CD14-positive monocyte (primary cell): ENCODE measurements at places on chromosomes 1 and 21. TPM values are rescaled to one million over a fixed set of nuclear protein-coding genes. Genes with fewer than 3 reads are reported as not detected.
A peak's percentile ranks its signal among the peaks of the same experiment; 100 is the strongest.

The OSCP1 gene
- polyA plus RNA-seq = not detected

The GBP5 gene
- 16.9 TPM for polyA plus RNA-seq

The ERICH3 gene
- polyA plus RNA-seq = not detected

The FAAH gene
- polyA plus RNA-seq = 11.5 TPM

The IFI44L gene
- 9.3 and 17.4 TPM in 2 replicates for polyA plus RNA-seq

The MAP3K7CL gene
- polyA plus RNA-seq = 15.8 TPM

The CERS2 gene
- 200 TPM for polyA plus RNA-seq

The RHD gene
- not detected in 2 replicates for polyA plus RNA-seq

The LCE2C gene
- polyA plus RNA-seq = not detected

The OLIG1 gene
- polyA plus RNA-seq = 20.0 TPM

The FCER1G gene
- polyA plus RNA-seq = 2,686 TPM

The SPRR4 gene
- not detected for polyA plus RNA-seq

DNA sequence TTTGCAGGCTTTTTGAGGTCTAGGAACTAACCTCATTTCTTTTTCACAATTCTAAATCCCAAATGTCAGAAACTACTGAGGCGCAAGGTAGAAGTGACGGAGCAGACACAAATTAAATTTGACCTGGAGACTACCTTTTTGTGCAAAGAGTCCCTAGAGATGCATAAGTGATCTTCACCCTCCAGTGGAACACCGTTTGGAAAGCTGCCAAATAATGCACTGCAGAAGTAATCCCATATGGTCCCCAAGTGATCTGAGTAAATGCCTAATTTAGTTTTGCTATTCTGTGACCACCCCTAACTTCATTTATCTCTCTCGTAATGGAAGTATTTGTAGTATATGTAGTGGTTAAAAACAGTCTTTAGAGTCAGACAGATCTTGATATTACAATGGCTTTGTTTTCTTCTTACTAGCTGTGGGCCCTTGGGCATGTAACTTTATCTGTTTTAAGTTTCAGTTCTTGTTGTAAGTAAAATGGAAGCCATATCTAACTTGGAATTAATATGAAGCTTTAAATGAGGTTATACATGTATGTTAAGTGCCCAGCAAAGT is 70.4 kb upstream of the IPO9 start:
- DNase-seq = no peak
- no peak overlapping the region for H3K27ac ChIP-seq
- H3K4me3 ChIP-seq = no peak overlapping the region
- H3K4me1 ChIP-seq = no peaks in the 10 kb centered on the region

DNA sequence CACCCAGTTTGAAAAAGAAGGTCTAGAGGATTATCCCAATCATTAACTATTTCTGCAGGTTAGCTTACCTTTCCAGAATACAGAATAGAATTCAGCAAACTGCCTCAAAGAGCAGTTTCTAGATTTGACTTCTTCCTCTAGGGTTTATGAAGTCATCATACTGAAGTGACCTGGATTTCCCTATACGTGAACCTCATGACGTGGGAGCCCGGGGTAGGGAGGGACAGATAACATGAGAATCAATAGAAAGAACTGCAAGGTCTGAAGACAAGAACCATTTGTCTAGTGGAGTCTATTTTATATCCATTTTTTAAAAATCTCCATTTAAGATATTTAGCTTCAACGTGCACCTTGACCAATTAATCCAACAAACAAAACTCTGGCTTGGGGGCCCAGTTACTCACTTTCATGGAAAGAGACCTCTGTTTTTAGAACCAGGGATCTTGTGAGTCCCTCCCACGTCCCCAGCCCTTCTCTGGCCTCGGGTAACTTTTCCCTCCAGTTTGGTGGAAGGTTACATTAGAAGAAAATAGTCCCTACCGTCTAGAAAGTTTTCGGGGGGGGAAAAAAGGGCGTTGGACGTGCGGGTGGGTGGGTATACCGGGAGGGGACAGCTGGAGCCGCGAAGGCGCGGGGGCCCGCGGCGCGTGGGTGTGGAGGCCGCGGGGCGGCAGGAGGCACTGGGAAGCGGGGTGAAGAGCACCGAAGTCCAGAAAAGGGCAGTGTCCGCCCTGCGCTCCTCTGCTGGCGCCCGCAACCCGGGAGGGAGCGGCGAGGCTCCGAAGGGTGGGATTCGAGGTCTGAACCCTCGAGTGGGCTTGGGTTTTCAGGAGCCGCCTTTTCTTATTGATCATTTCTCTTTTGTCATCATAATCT is 13.8 kb upstream of the POGZ start:
- H3K27me3 ChIP-seq = no peaks in the 10 kb centered on the region
- peak; percentile 33 for DNase-seq
- peak overlapping the region; percentile 34 for H3K4me3 ChIP-seq
- peak overlapping the region; percentile 50 for H3K27ac ChIP-seq
- peaks cover 3% of the 10 kb centered on the region for H3K4me1 ChIP-seq

DNA sequence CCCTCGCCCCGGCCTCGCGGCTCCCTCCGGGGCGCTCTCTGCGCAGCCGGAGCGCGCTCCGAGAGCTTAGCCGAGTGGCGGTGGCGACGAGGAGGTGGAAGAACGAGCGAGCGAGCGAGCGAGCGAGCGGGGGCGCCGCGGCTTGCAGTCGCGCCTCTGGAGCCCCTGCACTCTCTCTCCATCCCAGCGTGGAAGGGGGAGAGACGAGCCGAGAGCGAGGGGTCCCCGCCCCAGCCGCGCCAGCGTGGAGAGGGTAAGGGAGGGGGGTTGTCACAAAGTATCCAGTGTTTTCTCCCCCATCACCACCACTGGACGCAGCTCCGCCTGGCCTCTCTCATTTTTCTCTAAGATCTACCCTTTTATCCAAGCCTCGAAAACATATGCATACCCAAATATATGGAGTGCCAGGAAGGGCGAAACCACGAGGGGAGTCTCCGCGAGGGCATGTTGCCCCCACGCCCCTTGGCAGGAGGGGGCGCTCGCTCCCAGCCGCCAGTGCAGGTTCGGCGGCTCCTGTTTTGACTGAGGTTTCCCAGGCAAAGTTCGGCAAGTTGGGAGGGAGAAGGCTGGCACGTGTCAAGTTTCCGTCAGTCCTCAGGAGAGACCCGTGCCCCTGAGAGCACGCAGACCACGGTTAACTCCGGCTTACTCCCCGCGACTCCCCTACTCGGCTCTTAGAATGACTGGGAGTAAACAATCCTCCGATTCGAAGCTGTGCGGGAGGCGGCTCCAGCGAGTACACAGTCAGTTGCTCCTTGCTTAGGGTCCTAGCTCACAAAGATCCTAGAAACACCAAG is 569 bp upstream of the DAB1 start:
- H3K27me3 ChIP-seq = peaks cover 43% of the 10 kb centered on the region
- H3K27ac ChIP-seq = no peak overlapping the region
- no peak for DNase-seq

DNA sequence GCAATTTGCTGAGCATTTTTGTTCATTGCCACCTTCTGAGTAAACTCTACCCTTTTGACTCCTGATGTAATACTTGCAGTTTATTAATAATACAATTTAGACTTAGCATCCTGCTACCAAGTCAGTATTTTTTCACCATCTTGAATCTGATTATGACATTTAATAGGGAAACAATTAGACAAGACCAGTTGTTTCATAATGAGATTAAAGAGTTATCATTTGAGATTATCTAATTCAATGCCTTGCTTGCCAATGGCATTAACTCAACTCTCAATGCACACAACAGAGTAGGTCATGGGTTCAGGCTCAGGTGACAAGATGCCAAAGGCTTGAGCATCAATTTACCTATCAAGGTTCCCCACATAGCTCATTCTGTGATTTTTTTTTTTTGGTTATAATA is 488.4 kb downstream of the DISC1 start:
- H3K4me3 ChIP-seq = no peak overlapping the region
- H3K27ac ChIP-seq = no peak overlapping the region
- no peaks in the 10 kb centered on the region for H3K36me3 ChIP-seq
- DNase-seq = no peak

GRCh38 chr1:162003830-162004215 is 19.8 kb downstream of the OLFML2B start:
- no peaks in the 10 kb centered on the region for H3K36me3 ChIP-seq
- peak; percentile 64 for DNase-seq
- peak overlapping the region; percentile 72 for H3K4me3 ChIP-seq
- H3K4me1 ChIP-seq = peaks cover 35% of the 10 kb centered on the region
- H3K27me3 ChIP-seq = no peaks in the 10 kb centered on the region

- H3K27ac ChIP-seq = no peak overlapping the region
- no peaks in the 10 kb centered on the region for H3K36me3 ChIP-seq
- no peak for DNase-seq
These were observed 231.9 kb downstream of the PTPRU start for GRCh38 chr1:29467989-29468900.

DNA sequence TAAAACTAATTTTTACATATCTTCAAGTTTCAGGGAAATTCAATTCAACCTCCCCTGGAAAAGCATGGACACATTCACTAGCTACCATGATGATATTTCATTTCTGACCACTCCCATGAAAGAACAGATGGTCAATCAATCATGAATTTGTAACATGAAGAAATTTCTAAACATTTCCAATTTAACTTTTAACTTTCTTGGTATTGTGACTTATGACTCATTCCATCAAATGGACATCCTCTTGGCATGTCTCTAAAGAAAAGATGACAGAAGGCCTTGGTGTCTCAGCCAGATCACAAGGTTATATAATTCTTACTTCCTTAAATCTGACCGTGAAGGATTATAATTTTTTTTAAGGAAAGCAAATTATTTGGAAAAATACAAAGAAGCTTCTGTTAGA is 10.5 kb upstream of the MCOLN3 start:
- H3K4me1 ChIP-seq = peaks cover 11% of the 10 kb centered on the region
- no peak overlapping the region for H3K4me3 ChIP-seq
- no peak overlapping the region for H3K27ac ChIP-seq
- H3K36me3 ChIP-seq = no peaks in the 10 kb centered on the region

- H3K4me1 ChIP-seq = peaks cover 3% of the 10 kb centered on the region
- no peak for DNase-seq
- no peak overlapping the region for H3K27ac ChIP-seq
- no peaks in the 10 kb centered on the region for H3K36me3 ChIP-seq
- no peak overlapping the region for H3K4me3 ChIP-seq
These were observed 10.6 kb upstream of the RALGPS2 start for GRCh38 chr1:178714453-178714852.

DNA sequence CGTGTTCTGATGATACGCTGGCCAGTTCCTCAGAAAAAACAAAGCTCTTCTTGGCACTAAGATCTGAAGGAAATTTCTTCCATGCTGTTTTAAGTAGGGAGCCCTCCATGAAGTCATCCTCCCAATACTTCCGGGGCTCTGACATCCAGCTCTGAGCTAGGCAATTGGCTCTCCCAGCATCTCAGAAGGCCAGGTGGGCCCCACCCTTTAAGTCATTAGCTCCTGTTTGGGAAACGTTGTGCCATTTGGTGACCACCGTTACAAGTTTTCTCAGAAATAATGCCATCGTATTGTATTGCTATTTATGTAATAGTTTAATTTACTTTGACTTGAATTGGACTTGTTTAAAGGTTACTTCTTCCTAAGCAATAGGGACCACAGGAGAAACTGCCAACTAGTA is 130.3 kb upstream of the EDN2 start:
- H3K4me3 ChIP-seq = no peak overlapping the region
- H3K27me3 ChIP-seq = no peaks in the 10 kb centered on the region
- H3K27ac ChIP-seq = no peak overlapping the region
- H3K4me1 ChIP-seq = peaks cover 18% of the 10 kb centered on the region

DNA sequence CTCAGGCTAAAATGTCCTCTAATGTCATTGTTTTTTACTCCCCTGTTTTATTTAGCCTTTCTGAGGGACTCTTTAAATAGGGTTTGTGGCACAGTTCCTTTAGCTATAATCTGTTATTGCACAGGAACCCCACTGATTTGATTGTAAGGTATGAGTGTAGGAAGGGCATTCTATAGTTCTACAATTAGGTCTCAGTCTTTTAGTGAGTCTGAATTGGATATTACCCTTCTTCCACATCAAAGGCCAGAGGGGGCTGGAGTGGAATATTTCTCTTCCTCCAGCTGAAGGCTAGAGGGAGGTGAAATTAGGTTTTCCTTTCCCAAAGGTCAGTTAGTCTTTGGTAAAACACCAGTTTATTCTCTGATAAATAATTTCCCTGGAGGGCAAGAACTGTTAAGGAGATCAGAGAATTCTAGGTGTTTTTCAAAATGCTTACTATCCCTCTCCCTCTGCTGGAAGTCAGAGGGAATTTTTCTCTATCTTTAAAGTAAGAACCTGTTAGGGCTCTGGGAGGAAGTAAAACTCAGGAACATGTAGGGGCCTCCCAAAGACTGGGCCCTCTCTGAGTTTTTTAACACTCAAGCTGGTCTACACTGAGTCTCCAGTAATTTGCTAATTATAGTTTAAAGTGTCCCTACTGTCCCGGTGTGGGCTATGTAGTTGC is 176.3 kb upstream of the ZNHIT6 start:
- no peak overlapping the region for H3K27ac ChIP-seq
- H3K4me3 ChIP-seq = no peak overlapping the region
- no peaks in the 10 kb centered on the region for H3K27me3 ChIP-seq
- H3K36me3 ChIP-seq = no peaks in the 10 kb centered on the region
- H3K4me1 ChIP-seq = no peaks in the 10 kb centered on the region
- no peak for DNase-seq

- H3K27ac ChIP-seq = no peak overlapping the region
- H3K4me1 ChIP-seq = peaks cover 18% of the 10 kb centered on the region
- H3K27me3 ChIP-seq = no peaks in the 10 kb centered on the region
- no peaks in the 10 kb centered on the region for H3K36me3 ChIP-seq
- H3K4me3 ChIP-seq = no peak overlapping the region
- no peak for DNase-seq
These were observed 32.5 kb upstream of the SARS1 start for GRCh38 chr1:109181085-109181806.

GRCh38 chr1:231278100-231278790 is 37.2 kb downstream of the GNPAT start:
- H3K27me3 ChIP-seq = no peaks in the 10 kb centered on the region
- no peak for DNase-seq
- no peak overlapping the region for H3K27ac ChIP-seq
- H3K4me3 ChIP-seq = no peak overlapping the region
- H3K36me3 ChIP-seq = peaks cover 42% of the 10 kb centered on the region

GRCh38 chr1:209808059-209808581 is 2.2 kb upstream of the IRF6 start:
- H3K27me3 ChIP-seq = no peaks in the 10 kb centered on the region
- no peak overlapping the region for H3K4me3 ChIP-seq
- no peak overlapping the region for H3K27ac ChIP-seq

DNA sequence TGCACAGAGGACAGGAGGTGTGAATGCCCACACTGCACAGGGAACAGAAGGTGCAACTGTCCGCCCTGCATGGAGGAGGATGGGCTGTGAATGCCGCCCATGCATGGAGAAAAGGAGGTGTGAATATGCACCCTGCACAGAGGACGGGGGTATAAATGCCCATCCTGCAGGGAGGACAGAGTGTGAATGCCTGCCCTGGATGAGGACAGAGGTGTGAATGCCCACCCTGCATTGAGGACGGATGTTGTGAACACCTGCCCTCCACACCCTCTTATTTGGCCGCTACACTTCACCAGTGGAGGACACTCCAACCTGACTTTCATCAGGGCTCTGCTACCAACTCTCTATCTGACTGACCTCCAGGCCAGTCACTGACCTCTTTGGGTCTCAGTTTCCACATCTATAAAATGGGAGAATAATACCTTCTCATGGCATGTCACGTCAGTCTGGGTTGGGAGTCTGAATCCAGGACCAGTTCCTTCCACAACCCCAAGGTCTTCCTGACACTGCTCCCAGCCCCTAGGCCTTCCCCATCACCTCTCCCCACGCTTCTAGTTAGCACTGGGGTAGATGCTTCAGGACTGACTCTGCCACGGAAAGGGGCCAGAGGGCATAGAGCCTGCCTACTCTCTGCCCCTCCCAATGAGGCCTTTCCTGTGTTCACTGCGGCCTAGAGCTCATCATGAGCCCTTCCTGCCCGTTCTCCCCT is 28.4 kb downstream of the ZBTB17 start:
- H3K4me1 ChIP-seq = peaks cover 44% of the 10 kb centered on the region
- no peak overlapping the region for H3K4me3 ChIP-seq
- H3K36me3 ChIP-seq = peaks cover 54% of the 10 kb centered on the region
- H3K27me3 ChIP-seq = no peaks in the 10 kb centered on the region
- DNase-seq = no peak
- H3K27ac ChIP-seq = peak overlapping the region; percentile 92
